GM12878 (cell line): ENCODE measurements at places on chromosomes 6 and 20.

DNA sequence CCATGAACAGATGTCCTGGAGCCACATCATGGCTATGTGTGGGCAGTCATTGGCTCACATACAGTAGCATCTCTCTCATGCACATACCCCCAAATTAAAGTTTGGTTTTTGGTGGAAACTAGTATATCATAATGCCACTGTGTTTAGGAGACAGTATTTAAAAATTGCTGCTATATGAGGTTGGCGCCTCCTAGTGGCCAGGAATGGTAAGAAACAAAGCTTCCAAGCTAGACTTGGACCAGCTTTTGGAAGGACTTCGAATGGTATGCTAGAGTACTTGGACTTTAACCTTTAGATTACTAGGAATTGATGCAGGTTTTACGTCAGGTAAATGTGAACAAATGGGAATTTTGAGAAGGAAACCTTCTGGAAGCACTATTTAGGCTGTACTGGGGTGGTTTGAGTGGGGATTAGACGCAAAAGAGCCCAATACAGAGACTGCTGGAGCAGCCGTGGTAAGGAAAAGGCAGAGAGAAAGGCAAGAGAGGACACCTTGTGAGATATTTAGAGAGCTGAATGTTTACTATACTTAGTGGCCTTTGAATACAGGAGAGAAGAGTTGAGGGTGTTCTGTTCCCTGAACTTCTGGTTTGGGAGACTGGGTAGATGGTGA is 23.8 kb downstream of the PRSS35 start:
- peak; percentile 8 for DNase-seq

DNA sequence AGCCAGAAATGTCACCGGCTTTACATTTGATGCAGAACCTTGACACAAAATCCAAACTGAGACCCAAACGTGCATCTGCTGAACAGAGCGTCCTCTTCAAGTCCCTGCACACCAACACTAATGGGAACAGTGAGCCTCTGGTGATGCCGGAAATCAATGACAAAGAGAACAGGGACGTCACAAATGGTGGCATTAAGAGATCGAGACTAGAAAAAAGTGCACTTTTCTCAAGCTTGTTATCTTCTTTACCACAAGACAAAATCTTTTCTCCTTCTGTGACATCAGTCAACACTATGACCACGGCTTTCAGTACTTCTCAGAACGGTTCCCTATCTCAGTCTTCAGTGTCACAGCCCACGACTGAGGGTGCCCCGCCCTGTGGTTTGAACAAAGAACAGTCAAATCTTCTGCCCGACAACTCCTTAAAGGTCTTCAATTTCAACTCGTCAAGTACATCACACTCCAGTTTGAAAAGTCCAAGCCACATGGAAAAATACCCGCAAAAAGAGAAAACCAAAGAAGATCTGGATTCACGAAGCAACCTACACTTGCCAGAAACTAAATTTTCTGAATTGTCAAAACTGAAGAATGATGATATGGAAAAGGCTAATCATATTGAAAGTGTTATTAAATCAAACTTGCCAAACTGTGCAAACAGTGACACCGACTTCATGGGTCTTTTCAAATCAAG is 108.4 kb downstream of the RTN4IP1 start:
- DNase-seq, result peak; percentile 95

- peak; percentile 17 for DNase-seq
These were observed 1108.1 kb downstream of the GRIK2 start for GRCh38 chr6:102501615-102502014.

- DNase-seq, result no peak
These were observed 8.3 kb downstream of the R3HDML start for GRCh38 chr20:44345147-44345546.

- DNase-seq, result no peak
These were observed 193.4 kb downstream of the CDC5L start for GRCh38 chr6:44580901-44581300.

DNA sequence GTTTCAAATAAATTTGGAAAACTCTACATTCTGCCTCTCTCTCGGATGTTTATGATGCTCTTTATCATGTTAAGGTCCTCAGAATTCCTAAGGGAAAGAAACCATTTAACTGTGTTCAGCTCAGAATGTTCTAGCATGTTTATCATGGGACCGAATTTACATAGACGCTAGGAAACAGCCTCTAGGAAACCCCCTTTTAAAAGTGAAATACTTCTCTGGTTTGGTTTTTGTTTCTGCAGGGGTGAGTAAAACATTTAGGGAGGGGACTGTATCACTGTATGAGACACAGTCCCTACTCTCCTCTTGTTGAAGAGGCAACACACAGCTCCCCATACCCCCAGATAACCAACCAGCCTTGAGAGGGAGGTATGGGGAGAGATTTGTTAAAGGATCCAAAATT is 267.6 kb upstream of the SUPT3H start:
- no peak for DNase-seq

DNA sequence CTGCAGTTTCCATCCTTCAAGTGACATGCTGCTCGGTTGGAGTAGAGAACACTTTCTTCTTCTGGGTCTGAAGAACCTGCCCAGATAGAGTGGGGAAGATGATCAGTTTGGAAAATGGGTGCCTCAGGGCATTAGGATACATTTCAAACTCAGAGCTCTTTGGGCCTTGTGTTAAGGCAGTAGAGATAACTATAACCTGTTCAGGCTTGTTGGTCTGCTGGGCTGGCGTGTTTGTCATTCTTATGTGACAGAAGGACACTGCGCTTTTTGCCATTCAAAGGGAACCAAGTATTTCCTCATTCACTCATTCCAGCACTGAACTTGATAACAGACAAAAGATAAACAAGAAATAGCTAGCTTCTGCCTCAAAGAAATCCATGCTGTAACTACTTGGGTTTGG is 3.8 kb downstream of the TOMM34 start:
- no peak for DNase-seq

GRCh38 chr6:2674857-2675256 is 75.9 kb downstream of the MYLK4 start:
- no peak for DNase-seq
